ENCODE measurements at places on chromosomes 3 and 15.

- DNase-seq = no peak
Observed at GRCh38 chr3:132879656-132880055, 157.4 kb upstream of the NPHP3 start.

- no peak for DNase-seq
Observed at GRCh38 chr3:46709157-46709654, 8.0 kb downstream of the TMIE start.

DNA sequence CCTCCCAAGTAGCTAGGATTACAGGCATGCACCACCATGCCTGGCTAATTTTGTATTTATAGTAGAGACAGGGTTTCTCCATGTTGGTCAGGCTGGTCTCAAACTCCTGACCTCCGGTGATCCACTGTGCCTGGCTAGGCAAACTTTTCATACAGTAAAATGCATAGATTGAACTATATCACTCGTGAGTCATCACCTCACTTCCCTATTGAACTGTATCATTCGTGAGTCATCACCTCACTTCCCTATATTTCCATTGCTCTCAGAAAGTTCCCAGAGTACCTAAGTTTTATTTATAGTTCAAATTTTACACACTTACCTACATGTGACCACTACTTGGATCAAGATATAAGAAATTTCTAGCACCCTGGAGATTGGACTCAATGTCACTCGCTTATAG is 73.6 kb upstream of the ACAD9 start:
- no peak for DNase-seq

- no peak for DNase-seq
Observed at GRCh38 chr3:15940641-15941040, 142.9 kb upstream of the ANKRD28 start.

DNA sequence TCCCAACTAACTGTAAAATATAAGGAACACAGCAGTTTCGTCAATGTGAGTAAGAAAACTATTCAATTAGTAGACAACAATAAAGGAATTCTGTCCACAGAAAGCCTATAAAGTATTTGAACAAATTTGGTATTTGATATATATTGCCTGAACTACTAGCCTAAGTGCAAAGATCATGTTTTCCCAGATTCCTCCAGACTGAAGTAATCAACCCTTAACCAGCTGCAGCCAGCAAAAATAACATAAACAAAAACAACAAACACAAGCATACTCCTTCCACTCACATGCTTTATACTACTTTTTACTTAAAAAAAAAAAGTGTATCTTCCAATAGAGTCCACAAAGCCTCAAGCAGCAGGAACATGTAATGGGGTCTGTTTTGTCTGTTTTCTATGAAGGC is 24.1 kb downstream of the PGBD4 start:
- no peak for DNase-seq

DNA sequence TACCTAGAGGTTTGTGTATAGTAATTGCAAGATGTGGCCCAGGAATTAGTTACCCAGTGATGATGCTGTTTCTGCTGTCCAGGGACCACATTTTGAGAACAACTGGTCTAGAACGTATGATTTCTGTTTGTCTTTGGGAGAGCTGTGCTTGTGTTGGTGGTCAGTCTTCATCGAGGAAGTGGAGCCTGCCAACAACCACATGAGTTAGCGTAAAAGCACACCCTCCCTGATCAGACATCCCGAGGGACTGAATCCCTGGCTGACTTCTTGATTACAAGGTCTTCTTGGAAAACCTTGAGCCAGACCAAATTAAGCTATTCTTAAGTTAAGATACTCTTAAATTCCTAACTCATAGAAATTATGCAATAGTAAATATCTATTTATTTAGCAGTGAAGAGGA is 81.7 kb upstream of the ZPLD1 start:
- no peak for DNase-seq

- DNase-seq = no peak
Observed at GRCh38 chr15:74809242-74809641, 3.4 kb upstream of the LMAN1L start.

GRCh38 chr3:106067711-106068110 is 198.9 kb upstream of the CBLB start:
- DNase-seq = no peak

DNA sequence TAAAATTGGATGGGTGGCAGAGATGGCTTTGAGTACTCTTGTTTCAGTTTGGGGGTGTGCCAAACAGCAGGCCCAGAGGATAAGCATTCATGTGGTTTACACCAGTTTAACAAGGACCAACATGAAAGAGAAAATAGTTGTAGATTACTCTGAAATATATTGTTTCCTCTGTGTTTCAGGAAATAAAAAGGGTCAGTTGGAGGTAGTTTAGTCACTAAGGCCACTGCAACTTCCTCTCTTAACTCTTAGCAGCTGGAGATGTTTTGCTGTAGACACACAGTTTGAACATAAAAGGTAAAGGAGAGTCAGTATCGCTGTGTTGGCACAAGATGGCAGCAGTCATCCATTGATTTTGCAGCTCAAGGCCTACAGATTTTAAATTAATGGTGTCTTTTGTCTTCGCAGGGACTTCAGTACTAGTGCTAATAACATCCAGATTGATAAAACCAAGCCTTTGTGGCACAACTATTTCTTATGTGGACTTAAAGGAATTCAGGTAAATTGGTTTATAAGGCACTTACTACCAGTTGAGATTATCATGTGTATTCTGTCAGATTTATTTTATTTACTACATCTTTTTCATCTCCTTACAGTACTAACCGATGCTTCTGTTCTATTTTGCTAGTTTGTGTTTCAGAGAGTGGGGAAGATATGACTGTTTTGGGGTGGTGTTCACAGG is 65.5 kb downstream of the GALK2 start:
- DNase-seq = no peak

DNA sequence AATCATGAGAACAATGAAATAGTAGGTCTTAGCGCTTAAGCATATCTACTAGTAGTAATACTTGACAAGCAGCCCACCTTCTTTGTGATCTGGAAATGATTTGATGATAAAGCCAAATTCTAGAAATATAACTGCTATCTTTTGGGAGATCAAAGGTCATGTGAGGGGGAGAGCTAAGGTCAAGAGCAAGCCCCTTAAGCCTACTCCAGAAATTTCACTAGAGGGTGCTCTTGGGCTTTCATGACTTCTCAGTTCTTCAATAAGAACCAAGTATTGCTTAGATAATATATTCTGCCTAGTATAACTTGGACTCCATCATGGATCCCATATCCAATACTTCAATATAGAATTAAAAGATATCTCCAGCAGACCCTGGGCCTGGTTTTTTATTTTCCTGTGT is 319.6 kb downstream of the ZBTB20 start:
- DNase-seq = no peak

GRCh38 chr3:42235532-42235931 is 30.5 kb downstream of the CCK start:
- no peak for DNase-seq

DNA sequence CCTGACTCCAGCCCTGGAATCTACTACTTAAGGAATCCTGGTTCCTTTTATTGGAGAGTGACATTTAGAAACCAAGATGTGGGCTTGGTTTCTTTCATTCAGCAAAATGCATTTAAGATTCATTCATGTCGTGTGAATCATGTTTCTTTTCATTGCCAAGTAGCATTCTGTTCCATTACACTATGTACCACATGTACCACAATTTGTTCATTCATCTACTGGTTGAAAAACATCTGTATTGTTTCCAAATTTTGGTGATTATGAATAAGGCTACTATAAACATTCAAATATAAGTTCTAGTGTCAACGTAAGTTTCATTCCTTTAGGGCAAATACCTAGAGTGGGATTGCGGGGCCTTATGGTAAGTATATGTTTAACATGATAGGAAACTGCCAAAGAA is 264.2 kb downstream of the VPS13C start:
- no peak for DNase-seq

DNA sequence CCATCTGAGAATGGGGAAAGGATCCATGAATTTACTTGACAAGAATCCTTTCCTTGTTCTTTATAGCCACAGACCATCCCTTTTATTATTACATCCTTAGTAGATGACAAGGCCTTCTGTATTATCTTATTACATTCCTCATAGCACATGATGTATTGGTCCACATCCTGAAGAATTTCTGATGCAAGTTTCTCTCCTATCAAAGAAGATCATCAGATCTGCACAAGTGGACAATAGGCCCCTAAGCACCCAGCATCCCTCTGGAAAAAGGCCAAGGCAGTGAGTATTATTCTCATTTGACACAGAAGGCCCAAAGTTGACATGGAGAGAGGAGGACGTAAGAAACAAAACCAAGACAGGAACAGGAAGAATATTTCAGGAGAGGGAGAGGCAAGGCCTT is 31.4 kb downstream of the MYL3 start:
- DNase-seq = no peak

DNA sequence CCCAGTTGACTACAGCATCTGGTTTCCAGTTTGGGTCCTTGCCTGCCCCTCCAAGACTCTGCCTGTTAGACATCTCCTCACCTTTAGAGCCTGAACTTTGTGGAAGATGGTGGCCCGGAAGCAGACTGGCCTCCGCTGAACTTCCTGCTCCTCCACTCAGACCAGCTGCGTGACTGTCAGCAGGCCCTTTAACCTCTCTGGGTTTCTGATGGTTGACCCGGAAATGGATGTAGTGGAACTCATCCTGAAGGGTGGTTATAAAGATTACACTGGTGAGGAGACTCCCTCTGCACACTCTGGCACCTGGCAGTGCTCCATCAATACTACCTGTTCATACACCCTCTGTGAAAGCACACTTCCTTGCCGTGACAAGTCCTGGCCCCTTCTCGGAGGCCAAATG is 151.9 kb upstream of the TLE3 start:
- DNase-seq = no peak

- DNase-seq = no peak
Observed at GRCh38 chr15:89880727-89881126, 13.1 kb downstream of the AP3S2 start.

- DNase-seq = no peak
Observed at GRCh38 chr15:81596159-81596865, 222.3 kb upstream of the TMC3 start.

- DNase-seq = no peak
Observed at GRCh38 chr3:115666920-115667737, 43.8 kb downstream of the GAP43 start.

- DNase-seq = no peak
Observed at GRCh38 chr3:188721990-188722389, 449.8 kb upstream of the TPRG1 start.

DNA sequence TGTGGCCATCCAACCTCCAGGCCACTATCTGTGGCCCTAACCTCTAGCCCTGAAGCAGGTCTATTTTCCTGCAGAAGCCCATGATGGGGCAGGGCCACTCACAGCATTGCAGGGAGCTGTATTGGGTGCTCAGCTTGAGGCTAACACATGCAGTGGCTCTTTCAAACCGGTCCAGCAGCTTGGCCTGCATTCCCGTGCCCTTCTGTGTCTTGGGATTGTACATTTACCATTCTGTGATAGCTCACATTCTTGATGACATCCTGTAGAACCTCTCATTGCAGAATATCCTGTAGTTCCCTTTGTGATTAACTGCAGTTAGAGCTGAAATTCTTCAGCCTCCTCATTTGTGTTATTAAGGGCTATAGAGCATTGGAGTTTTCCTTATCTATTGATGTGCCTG is 60.8 kb upstream of the ANKRD34C start:
- no peak for DNase-seq

DNA sequence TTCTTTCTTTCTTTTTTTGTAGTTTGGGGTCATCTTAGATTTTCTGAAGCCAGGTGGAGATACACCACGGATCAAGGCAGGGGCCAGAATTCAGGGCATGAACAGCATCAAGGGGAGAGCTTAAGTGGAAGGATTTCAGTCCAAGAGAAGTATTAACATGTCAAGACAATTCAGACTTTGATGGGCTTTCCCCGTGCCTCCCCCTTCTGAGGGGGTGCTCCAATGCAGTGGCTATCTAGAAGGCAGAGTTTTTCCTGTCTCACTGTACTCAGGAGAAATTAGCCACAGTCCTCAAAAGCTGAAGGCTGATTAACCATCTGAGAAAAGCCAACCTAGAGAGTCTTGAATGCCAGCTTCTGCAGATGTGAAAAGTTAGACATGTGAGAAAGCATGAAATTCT is 127.3 kb downstream of the TGFBR2 start:
- DNase-seq = no peak

DNA sequence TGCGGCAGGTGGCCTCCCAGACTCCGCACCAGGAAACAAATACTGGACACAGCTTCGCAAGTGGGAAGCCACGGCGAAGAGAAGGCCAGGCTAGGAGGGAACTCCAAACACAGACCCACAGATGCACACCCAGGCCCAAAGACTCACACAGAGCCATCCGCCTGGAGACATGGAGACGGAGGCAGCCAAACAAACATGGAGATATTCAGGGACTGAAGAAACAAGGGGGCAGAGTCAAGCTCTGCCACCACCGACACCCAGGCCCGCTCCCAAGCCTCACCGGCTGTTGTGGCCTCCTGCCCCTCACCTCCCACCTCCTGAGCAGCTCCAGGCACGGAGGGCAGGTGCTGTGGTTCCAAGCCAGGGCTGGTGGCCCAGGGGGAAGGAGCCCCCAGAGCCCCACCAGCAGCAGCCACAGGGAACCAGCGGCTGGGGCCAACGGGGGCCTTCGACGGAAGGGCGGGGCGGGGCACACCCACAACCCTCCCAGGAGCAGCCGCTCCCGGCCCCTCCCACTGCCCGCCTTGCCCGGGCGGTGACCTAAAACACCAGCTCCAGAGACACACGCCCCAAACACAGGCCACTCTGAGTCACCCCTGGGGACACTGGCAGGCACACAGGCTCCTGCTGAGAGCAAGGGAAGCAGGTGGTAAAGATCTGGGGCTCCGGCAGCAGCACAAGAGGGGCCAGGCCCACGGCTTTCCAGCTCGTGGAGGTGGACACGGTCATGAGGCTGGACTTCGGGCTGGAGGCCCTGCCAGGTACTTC is 31.9 kb downstream of the TNK2 start:
- no peak for DNase-seq

GRCh38 chr15:73322665-73323373 is 45.9 kb downstream of the HCN4 start:
- DNase-seq = no peak

DNA sequence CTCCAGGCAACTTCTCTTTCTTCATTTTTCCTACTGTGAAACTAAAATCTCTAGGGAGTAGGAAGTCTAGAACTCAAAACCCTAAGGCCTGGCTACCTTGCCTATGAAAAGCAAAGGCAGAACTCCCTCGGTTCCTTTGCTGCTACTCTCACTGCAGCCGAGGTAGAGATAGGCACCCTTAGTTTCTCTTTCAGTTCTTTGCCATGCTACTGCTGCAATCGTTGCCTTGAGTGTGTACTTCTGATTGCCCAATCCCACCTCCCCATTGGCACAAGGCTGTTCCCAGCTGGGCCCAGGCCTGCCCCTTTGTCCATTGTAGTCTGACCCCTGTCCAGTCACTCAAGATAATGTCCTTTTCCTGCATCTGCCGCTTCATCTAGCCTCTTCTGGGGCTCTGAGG is 92.3 kb upstream of the MRPS22 start:
- no peak for DNase-seq

GRCh38 chr3:16364323-16364722 is 99.3 kb downstream of the OXNAD1 start:
- no peak for DNase-seq

All from NCI-H187 treated with DMSO at 0.1 percent for 48 hours (cell line).